Activated naive CD8-positive, alpha-beta T cell treated with anti-CD3 and anti-CD28 coated beads for 36 hours (primary cell): ENCODE measurements at places on chromosomes 12 and 14. TPM values are rescaled to one million over a fixed set of nuclear protein-coding genes. Genes with fewer than 3 reads are reported as not detected.

DNA sequence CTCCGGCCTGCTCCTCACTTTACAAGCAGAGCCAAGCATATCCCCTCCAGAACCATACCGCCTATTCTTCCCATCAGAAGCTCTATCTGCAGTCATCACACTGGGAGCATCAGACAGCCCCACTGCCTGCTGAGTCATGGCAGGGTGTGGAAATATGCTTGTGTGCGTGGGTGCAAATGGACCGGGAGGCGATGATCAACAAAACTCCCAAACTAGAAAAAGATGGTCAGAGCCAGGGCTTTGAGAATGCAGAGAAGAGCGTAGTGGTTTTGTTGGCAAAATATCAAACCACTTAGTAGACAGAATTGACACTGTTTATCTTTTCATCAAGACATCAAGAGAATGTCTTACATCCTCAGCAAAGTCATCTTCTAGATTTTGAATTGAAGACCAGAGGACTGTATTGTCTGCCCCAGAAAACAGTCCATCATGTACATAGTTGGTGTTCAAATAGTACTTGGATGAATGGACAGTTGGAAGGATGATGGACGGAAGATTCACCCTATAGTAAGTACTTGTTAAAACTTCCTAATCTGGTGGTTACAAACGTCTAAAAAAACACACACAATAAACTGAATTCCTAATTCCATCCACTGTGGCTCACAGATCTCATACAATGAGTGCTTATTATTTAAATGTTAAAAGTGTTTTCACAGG is 54.9 kb downstream of the VWF start:
- peak overlapping the region; percentile 8 for H3K27ac ChIP-seq
- H3K27me3 ChIP-seq: peaks cover 6% of the 10 kb centered on the region
- no peak for DNase-seq
- H3K4me3 ChIP-seq: no peak overlapping the region
- peaks cover 14% of the 10 kb centered on the region for H3K4me1 ChIP-seq

DNA sequence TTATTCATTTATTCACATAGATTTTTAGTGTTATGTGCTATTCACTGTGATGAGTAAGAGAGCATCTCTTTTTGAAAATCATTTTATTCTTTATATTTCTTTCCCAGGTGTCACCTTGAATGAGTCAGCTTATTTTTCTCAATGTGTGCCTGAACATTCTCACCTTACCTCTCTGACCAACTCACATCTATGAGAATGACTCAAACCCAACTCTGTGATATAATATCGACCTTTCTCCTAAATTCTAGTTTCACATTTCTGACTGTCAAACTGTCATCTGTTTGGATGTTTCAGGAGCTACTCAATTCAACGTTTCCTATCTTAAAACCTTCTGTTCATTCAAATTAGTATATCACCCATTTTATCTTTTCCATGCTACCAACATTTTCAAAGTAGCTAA is 630.8 kb downstream of the RERGL start:
- DNase-seq: no peak
- H3K27ac ChIP-seq: no peak overlapping the region
- no peaks in the 10 kb centered on the region for H3K27me3 ChIP-seq
- no peak overlapping the region for H3K4me3 ChIP-seq
- no peaks in the 10 kb centered on the region for H3K36me3 ChIP-seq
- no peaks in the 10 kb centered on the region for H3K4me1 ChIP-seq

The CCDC175 gene
- total RNA-seq: not detected

- H3K36me3 ChIP-seq: no peaks in the 10 kb centered on the region
- H3K27me3 ChIP-seq: peaks cover 26% of the 10 kb centered on the region
- no peak for DNase-seq
- H3K4me1 ChIP-seq: no peaks in the 10 kb centered on the region
These were observed 8.6 kb downstream of the LGR5 start for GRCh38 chr12:71448150-71448581.

The CELA1 gene
- not detected for total RNA-seq

DNA sequence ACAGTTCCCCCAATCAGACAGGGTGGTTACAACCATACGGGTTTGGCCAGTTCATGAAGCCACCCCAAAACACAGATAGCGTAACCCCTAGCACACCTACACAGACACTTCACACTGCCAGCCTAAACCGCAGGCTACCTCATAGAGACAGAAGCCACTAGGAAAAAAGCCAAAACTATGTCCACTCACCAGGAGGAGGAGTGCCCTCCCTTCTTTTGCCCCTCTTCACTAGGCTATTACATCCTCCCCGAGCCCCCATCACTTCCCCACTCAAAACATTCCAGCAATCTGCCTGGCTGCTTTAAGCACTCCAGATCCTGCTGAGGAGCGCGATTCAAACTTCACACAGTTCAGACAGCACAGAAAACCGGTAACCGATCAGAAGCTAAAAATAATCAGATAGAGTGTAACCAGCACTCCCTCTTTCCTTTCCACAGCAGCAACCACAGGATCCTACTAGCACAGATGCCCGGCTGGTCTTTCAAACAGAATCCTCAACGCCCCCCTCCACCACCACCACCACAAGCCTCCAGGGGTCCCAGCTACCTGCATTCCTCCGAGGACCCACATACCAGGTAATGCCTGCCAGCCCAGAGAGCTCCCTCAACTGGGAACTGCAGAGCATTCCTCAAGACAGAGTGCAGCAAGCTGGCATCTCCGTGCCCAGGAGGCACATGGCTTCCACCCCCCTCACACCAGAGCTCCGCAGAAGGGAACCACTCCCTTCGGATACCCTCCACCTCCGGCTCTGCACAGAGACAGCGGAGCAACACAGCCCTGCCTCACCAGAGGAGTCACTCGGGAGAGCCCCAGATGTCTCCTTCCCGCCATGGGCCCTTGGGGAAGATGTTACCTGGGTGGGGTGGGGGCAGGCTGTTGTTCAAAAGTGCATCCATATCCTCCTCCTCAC is 1.5 kb downstream of the CHD4 start:
- H3K36me3 ChIP-seq: peaks cover 46% of the 10 kb centered on the region
- no peaks in the 10 kb centered on the region for H3K27me3 ChIP-seq
- peaks cover 37% of the 10 kb centered on the region for H3K4me1 ChIP-seq
- peak overlapping the region; percentile 88 for H3K27ac ChIP-seq
- H3K4me3 ChIP-seq: no peak overlapping the region

GRCh38 chr12:73072214-73072613 is 800.0 kb downstream of the TRHDE start:
- H3K4me1 ChIP-seq: no peaks in the 10 kb centered on the region
- H3K36me3 ChIP-seq: no peaks in the 10 kb centered on the region
- no peak for DNase-seq
- H3K27ac ChIP-seq: no peak overlapping the region

DNA sequence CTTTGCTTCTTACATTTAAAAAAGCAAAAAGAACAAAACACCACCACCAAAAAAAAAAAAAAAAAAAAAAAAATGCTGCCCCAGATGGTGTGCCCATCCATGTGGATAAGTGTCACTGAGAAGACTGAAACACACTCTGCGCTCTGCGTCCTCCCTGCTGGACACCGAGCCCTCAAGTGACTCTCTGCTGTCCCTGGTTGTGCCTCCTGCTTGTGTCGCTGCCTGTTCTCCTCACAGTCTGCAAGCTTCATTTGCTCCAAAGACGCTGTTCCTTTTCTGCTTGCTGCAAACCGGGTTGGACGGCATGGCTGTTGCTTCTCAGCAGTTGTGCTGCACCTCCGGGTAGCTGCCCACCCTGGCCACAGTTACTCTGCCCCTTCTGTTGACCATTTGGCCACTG is 276.2 kb upstream of the ATP2B1 start:
- no peak overlapping the region for H3K27ac ChIP-seq
- no peaks in the 10 kb centered on the region for H3K36me3 ChIP-seq
- no peak for DNase-seq
- no peak overlapping the region for H3K4me3 ChIP-seq

The MYO1A gene
- total RNA-seq: 1.3 TPM

- peaks cover 24% of the 10 kb centered on the region for H3K4me1 ChIP-seq
- H3K27ac ChIP-seq: peak overlapping the region; percentile 42
- no peaks in the 10 kb centered on the region for H3K27me3 ChIP-seq
- H3K36me3 ChIP-seq: peaks cover 49% of the 10 kb centered on the region
- DNase-seq: no peak
- H3K4me3 ChIP-seq: no peak overlapping the region
These were observed 15.3 kb upstream of the SNAPC1 start for GRCh38 chr14:61746881-61747280.

DNA sequence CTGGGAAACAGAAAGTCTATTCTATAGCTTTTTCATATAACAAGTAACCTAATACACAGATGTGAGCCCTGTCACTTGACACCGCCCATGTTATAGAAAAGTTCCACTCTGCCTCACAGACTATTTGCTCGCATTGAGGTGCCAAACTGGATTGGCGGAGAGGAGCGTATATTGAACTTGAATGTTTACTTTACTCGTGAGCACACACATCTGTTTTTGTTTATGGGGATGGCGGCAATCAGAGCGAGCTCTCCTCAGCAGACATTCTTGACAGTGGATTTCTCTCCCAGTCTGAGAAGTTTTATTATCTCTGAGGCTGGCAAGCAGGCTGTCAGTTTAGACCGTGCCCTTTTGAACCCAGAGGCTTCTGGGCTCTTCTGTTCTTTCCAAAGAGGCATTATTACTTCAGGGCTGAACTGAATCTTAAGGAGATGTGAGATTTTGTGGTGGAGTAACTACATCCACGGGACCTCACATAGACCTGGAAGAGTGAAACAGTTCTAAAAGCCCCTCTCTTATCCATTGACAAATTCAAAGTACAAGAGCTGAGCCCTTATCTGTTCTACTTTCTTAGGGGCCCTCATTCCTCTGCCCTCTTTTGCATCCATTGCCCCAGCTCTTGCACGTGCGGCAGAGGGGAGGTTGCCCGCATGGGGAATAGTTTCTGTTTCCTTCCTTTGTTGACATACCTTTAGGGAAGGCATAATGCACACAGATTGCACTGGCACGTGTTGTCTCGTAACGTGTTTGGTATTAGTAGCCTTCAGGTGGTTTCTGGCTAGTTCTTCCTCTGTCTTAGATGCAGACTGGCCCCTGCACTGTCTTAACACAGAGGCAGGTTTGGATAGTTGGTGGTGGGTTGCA is 68.2 kb downstream of the DRAM1 start:
- no peaks in the 10 kb centered on the region for H3K36me3 ChIP-seq
- peaks cover 9% of the 10 kb centered on the region for H3K4me1 ChIP-seq
- no peak overlapping the region for H3K27ac ChIP-seq
- no peak overlapping the region for H3K4me3 ChIP-seq
- DNase-seq: no peak

GRCh38 chr12:65823513-65824375 is 539 bp upstream of the HMGA2 start:
- peaks cover 23% of the 10 kb centered on the region for H3K4me1 ChIP-seq
- no peaks in the 10 kb centered on the region for H3K36me3 ChIP-seq
- peak; percentile 10 for DNase-seq
- H3K4me3 ChIP-seq: peak overlapping the region; percentile 74

The KRT6A gene
- not detected for total RNA-seq

The LRIG3 gene
- total RNA-seq: not detected

- no peak overlapping the region for H3K4me3 ChIP-seq
- no peak for DNase-seq
- H3K27ac ChIP-seq: no peak overlapping the region
- H3K27me3 ChIP-seq: no peaks in the 10 kb centered on the region
- H3K4me1 ChIP-seq: no peaks in the 10 kb centered on the region
These were observed 601.4 kb downstream of the C12orf50 start for GRCh38 chr12:87427770-87428169.

The DPY19L2 gene
- total RNA-seq: 4.6 TPM

DNA sequence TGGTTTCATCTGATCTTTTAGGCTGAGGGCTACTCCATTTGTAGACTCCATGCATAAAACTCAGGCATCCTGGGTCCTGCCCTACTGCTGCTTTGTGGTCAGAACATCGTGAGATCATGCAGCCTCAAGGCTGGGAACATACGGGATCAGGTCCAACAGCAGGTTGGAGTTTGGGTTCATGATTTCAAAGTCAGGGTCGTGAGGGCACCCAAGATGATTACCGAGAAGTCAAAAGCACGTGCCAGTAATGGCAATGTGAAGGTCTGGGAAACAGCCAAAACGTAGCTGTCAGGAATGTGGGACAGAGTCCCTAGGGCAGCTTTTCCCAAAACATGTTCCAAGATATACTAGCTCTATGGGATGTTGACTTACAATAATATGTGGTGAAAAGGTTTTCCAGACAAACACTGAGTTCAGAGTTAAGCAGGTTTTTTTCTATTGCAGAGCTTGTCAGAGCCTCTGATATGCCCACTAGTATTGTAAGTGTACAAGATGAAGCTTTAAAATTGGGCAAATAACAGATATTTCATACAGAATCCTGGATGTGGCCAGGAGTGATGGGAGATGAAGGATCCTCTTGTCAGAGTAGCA is 130.3 kb upstream of the DNM1L start:
- no peaks in the 10 kb centered on the region for H3K36me3 ChIP-seq
- H3K4me1 ChIP-seq: no peaks in the 10 kb centered on the region
- H3K4me3 ChIP-seq: no peak overlapping the region
- H3K27ac ChIP-seq: no peak overlapping the region
- no peaks in the 10 kb centered on the region for H3K27me3 ChIP-seq

- H3K4me3 ChIP-seq: no peak overlapping the region
- H3K36me3 ChIP-seq: no peaks in the 10 kb centered on the region
- DNase-seq: no peak
- H3K27ac ChIP-seq: no peak overlapping the region
- peaks cover 14% of the 10 kb centered on the region for H3K4me1 ChIP-seq
These were observed 387 bp upstream of the GSC start for GRCh38 chr14:94770251-94770749.
